Tracheal epithelial cell (primary cell): ENCODE measurements at places on chromosomes 4 and X. TPM values are rescaled to one million over a fixed set of nuclear protein-coding genes. Genes with fewer than 3 reads are reported as not detected.

GAGE12E gene
- not detected in 2 replicates for total RNA-seq

ZNF81 gene
- total RNA-seq, result 2.9 and 3.2 TPM in 2 replicates

ZNF718 gene
- total RNA-seq, result 4.6 and 6.2 TPM in 2 replicates

PPP1R2C gene
- not detected in 2 replicates for total RNA-seq

PABPC1L2B gene
- total RNA-seq, result not detected in 2 replicates

ERCC6L gene
- total RNA-seq, result under 0.01 and 0.48 TPM in 2 replicates

ARHGAP4 gene
- 6.0 and 6.7 TPM in 2 replicates for total RNA-seq

PNMA3 gene
- total RNA-seq, result under 0.01 TPM in 1 of 2 replicates, not detected in the other

PCDH7 gene
- 15.6 and 19.3 TPM in 2 replicates for total RNA-seq

CDX4 gene
- total RNA-seq, result not detected in 2 replicates

USP17L12 gene
- total RNA-seq, result not detected in 2 replicates

SEC24B gene
- total RNA-seq, result 13.0 and 16.6 TPM in 2 replicates

KCNIP4 gene
- total RNA-seq, result 0.48 and 1.1 TPM in 2 replicates

CCDC149 gene
- total RNA-seq, result 1.9 and 2.7 TPM in 2 replicates

PDE6B gene
- 0.21 and 4.8 TPM in 2 replicates for total RNA-seq

VCX gene
- not detected in 2 replicates for total RNA-seq

GAGE1 gene
- not detected in 2 replicates for total RNA-seq

TMEM156 gene
- total RNA-seq, result 11.5 and 11.8 TPM in 2 replicates

MAGEA12 gene
- total RNA-seq, result not detected in 2 replicates

ADAM29 gene
- not detected in 2 replicates for total RNA-seq

UGT2B11 gene
- not detected in 2 replicates for total RNA-seq

ANKRD50 gene
- total RNA-seq, result 14.5 and 17.7 TPM in 2 replicates

VGLL1 gene
- 0.43 and 1.4 TPM in 2 replicates for total RNA-seq

RNF150 gene
- 0.21 and 0.24 TPM in 2 replicates for total RNA-seq

SMIM20 gene
- 26.5 and 52.6 TPM in 2 replicates for total RNA-seq

RHOXF2 gene
- not detected in 2 replicates for total RNA-seq

ZDHHC15 gene
- not detected in 2 replicates for total RNA-seq

PPARGC1A gene
- total RNA-seq, result 0.64 and 2.4 TPM in 2 replicates

CNKSR2 gene
- 0.24 and 0.43 TPM in 2 replicates for total RNA-seq

RAP1GDS1 gene
- 64.6 and 87.2 TPM in 2 replicates for total RNA-seq

MAGED4B gene
- 8.9 TPM in 1 of 2 replicates, not detected in the other for total RNA-seq

SPRY1 gene
- 4.7 and 10.1 TPM in 2 replicates for total RNA-seq

TLL1 gene
- 1.1 and 3.6 TPM in 2 replicates for total RNA-seq

RIBC1 gene
- 0.43 and 0.48 TPM in 2 replicates for total RNA-seq

TSR2 gene
- 5.8 and 6.0 TPM in 2 replicates for total RNA-seq

KLF8 gene
- total RNA-seq, result 3.8 and 4.6 TPM in 2 replicates

PRPS1 gene
- total RNA-seq, result 20.5 and 31.1 TPM in 2 replicates

RASGEF1B gene
- total RNA-seq, result 1.7 and 15.9 TPM in 2 replicates

PNCK gene
- total RNA-seq, result 3.9 and 4.7 TPM in 2 replicates

CLDN2 gene
- 0.96 TPM in 1 of 2 replicates, not detected in the other for total RNA-seq
